ENCODE measurements at places on chromosomes 7 and 10.
A peak's percentile ranks its signal among the peaks of the same experiment; 100 is the strongest.

GRCh38 chr10:35508647-35509046 is 96.5 kb upstream of the GJD4 start:
- DNase-seq = no peak

- no peak for DNase-seq
These were observed 26.2 kb downstream of the GPER1 start for GRCh38 chr7:1114088-1114487.

- DNase-seq = no peak
These were observed 21.2 kb downstream of the DMTF1 start for GRCh38 chr7:87173471-87173870.

DNA sequence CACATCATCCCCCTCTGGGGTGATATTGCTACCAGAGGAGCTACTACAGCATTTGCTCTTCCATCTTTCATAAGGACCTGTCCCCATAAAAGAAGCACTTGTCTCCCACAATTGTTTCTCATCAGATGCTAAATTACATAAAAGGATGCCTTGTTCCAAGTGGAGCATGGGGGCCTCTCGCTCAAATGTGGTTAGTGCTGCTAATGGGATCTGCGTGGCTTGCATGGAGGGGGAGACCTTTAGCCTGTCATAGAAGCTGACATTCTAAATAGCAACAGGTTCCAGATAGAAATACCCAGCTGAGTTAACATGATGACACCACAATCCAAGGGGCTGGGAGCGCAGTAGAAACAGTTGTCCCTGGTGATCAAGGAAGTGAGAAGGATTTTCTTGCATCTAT is 257.9 kb downstream of the SFMBT2 start:
- DNase-seq = no peak

GRCh38 chr7:3128857-3129490 is 85.3 kb upstream of the CARD11 start:
- DNase-seq = no peak

GRCh38 chr10:87054373-87055295 is 34.5 kb downstream of the FAM25A start:
- no peak for DNase-seq

- peak; percentile 46 for DNase-seq
These were observed 43.6 kb upstream of the KLF6 start for GRCh38 chr10:3828404-3829155.

GRCh38 chr10:57905861-57906260 is 361.8 kb downstream of the IPMK start:
- no peak for DNase-seq

DNA sequence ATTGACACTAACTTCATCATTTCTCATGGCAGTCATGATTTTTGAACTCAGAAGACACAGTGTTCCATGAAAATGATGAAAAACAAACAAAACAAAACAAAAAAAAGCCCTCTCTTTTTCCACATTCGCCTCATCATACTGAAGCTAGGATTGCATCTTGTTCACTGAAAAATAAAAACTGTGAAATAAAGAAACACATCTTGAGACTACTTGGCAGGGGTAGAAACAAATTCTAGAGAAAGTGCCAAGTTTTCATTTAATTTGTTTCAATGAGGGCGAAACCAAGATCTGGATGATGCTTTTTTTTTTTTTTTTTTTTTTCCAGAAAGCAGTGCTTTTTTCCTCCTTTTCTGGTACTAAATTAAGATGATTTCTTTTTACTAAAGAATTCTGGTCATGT is 350.4 kb upstream of the ETV1 start:
- DNase-seq = no peak

GRCh38 chr7:77565917-77566316 is 28.8 kb downstream of the PTPN12 start:
- DNase-seq = no peak

- no peak for DNase-seq
These were observed 449.1 kb upstream of the NRP1 start for GRCh38 chr10:33783557-33783956.

- no peak for DNase-seq
These were observed 356.4 kb downstream of the GALNT17 start for GRCh38 chr7:71488308-71488707.

DNA sequence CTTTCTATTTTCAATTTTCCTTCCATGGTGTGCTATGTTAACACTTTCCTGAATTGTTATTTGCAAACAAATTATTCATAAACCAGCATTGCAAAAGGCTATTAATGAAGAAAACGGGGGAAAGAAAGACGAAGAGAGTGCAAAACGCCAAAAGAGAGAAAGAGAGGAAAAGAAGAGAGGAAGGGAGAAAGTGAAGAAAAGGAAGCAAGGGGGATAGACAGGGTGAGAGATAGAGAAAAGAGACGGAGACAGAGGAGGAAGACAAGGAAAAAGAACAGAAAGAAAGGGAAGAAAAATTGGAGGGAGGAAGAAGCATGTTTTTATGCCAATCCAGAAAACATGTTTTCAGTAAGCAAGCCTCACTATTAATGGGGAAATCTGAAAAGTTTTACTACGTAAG is 310.6 kb downstream of the TFEC start:
- no peak for DNase-seq
